ENCODE measurements at places on chromosomes 16 and 17.
A peak's percentile ranks its signal among the peaks of the same experiment; 100 is the strongest.

GRCh38 chr17:63316100-63316499, 130.0 kb downstream of the CYB561 start:
- DNase-seq, result no peak

GRCh38 chr16:66585481-66586239, 6.4 kb downstream of the CMTM2 start:
- DNase-seq, result no peak

GRCh38 chr17:43169561-43170139, 1.4 kb upstream of the NBR1 start:
- DNase-seq, result peak; percentile 65

DNA sequence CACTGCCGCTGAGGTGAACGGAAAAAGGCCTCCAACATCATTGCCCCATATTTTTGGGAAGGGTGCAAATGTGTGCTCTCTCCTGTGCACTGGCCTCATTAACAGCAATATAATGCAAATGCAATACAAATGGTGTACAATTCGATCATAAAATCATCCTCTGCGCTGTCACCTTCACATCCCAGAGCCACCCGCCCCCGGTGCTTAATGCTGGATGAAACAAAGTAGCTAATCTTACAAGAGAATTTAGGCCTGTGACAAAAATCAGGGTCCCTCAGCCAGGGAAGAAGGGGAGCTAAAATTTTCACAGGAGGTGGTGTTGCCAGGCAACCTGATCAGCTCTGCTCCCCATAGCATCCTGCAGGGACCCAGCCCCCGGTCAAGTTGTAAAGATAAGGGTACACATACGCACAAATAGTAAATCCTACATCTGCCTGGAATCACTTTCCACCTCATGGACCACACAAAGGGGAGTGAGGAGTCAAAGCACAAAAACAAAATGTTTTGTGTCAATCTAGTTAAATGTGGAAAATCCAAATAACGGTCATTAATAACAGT, 3.0 kb downstream of the TBC1D16 start:
- DNase-seq, result no peak

GRCh38 chr16:83737729-83738354, 69.9 kb upstream of the HSBP1 start:
- DNase-seq, result no peak

DNA sequence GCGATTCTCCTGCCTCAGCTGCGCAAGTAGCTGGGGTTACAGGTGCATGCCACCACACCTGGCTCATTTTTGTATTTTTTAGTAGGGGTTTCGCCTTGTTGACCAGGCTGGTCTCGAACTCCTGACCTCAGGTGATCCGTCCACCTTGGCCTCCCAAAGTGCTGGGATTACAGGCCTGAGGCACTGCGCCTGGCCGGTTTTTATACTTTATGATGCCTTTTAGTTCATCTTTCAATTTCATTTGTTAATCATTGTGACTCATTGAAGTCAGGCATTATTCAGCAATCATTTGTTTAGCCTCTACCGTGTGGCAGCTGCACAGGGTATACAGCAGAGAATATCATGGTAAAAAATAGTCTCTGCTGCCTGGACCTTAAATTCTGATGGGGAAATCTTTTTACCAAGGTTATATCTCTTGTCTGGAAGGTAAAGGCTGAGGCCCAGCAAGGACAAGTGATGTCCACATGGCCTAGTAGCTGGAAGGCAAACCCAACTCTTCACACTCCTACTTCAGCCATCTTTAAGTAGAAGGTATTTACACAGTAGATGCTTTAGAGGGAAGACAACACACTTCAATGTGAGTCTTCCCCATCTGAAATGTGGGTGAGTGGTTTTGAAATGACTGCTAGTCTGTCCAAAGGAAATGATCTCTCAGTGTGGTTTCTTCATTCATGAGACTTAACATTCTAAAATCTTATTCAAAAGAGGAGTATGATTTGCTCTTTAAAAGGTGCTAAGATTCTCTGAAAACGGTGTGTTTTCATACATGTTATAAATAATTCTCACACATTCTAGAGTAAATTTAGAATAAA, 2.4 kb downstream of the PRPSAP2 start:
- DNase-seq, result no peak

- no peak for DNase-seq
Measured at GRCh38 chr17:54948380-54948779, 20.1 kb downstream of the COX11 start.

- no peak for DNase-seq
Measured at GRCh38 chr16:56935201-56935600, 3.3 kb downstream of the HERPUD1 start.

DNA sequence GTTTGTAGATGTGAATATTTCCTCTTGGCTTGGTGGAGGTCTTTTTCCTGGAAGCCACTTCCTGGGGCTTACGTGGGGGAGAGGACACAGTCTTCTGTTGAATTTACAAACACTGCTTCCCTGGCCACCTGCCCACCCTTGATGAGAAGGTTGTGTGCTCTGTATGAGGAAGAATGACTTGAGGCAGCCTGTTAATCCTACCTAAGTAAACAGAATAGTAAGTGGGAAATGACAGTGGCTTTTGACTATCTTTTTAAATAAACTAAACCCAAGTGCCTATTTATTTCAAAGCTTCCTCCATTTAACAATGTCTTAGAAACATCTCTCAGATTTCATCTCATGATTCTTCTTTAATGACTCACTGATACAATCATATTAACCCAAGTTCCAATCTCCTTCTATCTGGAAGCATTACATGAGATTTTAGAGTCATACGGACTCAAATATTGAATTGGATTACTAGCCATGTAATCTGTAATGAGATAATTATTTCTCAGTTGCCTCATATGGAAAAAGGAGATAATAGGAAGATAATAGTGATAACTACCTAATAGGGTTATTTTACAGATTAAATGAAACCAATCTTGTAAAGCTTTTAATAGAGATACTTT, 96.6 kb upstream of the SMIM36 start:
- peak; percentile 78 for DNase-seq

DNA sequence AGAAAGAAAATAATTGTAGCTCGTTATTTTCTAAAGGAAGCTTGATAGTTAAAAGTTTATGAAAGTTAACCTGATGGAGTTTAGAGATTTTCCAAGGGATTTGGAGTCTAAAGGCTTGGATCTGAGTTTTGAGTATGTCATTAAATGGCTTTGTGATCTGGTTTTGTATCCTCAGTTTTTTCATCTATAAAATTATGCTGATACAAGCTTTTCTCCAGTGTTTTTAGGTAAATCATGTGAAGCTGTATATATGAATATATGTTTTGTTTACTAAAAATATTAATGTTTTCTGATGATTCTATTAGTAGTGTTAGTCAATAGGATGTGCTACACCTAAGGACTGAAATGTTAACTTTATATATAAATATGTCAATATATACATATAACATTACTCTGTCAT, 727.8 kb downstream of the CDH11 start:
- DNase-seq, result no peak

- no peak for DNase-seq
Measured at GRCh38 chr16:1583180-1583579, 28.7 kb downstream of the IFT140 start.

DNA sequence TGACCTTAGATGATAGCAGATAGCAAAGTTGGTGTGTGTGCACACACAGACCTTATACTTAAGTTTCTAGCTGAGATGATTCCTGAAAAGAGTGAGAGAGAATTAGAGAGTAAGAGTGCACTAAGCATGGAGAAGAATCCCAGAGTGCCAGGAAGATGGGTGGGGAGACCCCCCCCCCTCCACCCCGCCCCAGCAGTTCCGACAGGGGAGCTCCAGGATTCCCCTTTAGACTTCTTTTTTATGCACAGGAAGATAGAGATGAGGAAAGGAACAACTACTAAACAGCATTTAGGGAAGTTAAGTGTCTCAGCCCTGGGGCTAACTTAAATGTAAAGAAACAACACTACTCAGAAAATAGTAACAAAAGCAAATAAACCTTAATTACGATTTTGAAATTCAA, 878.0 kb upstream of the GOT2 start:
- no peak for DNase-seq

- DNase-seq, result peak; percentile 82
Measured at GRCh38 chr16:14069818-14070217, 1.3 kb upstream of the MRTFB start.

DNA sequence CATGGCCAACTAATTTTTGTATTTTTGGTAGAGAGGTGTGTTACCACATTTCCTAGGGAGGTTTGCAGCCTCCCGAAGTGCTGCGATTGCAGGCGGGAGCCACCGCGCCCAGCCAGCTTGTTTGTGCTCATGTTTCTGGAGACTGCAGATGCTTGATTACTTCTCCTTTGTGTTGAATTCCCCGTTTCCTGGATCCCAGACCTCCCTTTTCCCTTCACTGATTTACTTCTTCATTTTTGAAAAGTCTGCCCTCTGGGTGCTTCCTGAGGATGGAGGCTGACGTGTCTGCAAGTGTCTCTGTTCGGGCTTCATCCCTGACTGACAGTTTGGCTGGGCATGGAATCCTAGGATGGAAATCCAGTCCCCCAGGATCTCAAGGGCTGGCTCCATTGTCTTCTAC, 7.0 kb upstream of the TRIM47 start:
- no peak for DNase-seq

DNA sequence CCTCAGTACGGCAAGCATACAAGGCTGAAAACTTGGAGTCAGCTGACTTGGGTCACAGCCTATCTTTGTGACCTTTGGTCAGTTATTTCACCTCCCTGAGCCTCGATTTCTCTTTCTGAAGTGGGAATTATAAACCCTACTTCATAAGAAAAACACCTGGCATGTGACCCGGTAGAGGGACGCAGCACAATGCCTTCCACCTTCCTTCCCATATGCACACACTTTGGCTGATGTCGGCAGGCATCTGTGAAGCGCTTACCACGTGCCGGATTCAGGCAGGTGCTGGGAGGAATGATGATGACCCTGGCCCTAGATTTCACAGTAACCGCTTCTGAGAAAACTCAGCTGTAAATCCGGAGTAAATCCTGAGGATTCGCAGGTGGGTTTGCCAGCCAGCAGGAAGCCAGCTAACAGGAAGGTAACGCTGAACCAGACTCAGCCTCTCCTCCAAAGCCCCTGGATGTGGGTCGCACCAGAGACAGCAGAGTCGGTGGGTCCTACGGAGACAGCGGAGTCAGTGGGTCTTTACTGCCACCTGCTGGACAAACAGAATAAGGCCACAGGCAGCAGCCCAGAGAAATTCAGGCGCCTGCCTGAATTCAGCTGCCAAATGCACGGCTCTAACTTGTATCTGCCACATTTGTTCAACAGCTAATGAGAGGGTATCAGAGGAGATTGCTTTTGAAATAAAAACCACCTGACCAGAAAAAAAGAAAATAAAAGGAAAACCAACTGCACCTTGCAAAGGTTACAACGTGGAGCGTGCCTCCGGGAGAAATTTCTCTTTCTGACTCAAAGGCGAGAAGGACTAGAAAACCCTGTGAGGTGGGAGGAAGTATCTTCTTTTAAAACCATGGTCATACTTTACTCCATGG, 16.6 kb downstream of the COPRS start:
- peak; percentile 74 for DNase-seq

DNA sequence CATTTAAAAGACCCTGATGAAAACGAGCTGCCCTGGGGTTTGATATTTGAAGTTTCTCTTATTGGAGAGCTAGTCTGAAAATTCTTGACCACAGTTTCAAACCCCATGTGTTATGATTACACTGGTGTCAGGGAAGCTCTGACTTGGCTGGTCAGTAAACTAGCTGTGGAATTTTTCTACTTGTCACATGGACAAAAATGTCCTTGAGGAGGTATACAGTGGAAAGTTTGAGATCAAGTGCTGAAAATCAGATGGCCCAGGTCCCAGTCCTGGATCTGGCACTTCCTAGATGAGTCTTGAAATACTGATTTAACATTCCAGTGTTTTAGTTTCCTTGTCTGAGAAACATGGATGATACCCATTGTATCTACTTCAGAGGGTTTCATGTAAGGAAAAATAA, 30.7 kb upstream of the SOX9 start:
- no peak for DNase-seq

DNA sequence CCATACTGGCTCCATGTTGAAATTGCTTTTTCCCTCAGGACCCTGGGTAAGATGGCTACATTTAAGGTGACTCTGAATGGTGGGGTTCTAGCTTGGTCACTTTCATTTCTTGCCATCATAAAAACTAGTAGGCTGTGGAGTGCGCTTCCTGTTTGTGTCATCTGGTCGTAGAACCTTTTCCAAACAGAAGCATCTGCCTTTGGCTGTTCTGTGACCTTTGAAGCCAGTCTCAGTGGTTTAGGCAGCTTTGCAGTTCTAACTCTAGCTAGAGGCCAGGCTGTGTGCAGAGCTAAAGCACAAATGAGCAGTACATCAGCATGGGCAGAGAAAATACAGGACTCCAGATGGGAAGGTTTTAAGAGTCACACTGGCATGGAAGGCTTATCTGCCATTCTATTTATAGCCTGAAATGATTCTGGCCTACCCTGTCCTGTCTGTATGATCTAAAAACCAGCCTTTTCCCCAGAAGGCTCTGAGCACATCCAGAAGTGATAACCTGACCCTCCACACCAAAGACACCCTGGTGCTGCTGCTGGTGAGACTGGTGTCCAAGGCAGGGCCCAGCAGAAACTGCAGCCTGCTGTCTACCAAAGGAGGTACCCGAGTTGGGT, 8.6 kb downstream of the ESRP2 start:
- no peak for DNase-seq

GRCh38 chr16:84662471-84662870, 14.2 kb downstream of the KLHL36 start:
- DNase-seq, result no peak

DNA sequence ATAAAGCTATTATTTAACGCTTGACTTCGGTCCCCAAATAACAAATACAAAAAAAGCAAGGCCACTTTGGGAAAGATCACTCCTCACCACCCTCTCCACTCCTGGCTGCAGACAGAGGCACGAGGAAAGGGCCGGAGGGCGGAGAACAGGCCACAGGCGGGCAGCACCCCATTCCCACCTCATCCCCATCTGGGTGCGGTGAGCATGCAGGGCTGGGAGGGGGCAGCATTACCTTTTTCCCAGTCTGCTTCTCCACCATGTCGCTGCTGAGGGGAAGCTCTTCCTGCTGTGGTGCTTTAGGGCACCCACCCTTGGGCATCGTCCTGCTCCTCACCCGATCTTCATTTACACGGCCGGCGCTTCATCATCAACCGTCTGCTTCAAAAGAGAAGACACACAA, 99.2 kb downstream of the ZNF778 start:
- DNase-seq, result no peak

- DNase-seq, result peak; percentile 50
Measured at GRCh38 chr16:66515596-66516508, 34.1 kb downstream of the TK2 start.

GRCh38 chr17:17182598-17183136, 23.5 kb downstream of the PLD6 start:
- no peak for DNase-seq

DNA sequence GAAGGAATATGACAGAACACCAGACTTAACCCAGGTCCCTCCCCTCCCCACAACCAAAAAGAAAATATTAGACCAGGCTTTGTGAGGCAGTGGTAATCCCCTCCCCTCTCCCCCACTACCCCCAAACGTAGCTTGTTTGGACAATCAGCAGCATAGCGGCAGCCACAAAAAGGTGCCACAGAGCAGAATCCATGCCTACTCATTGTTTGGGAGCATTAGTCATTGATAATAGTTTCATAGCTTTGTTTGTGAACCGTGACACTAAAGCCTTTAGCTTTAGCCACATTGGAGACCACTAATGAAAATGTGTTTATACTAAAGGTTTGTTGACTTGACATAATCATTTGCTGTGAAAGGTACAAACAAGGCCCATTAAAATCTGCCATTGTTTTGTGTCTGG, 65.1 kb downstream of the NUP93 start:
- DNase-seq, result no peak

Data from ureter (tissue), 1 donor.